ENCODE measurements at places on chromosomes 11 and 22.
A peak's percentile ranks its signal among the peaks of the same experiment; 100 is the strongest.

DNA sequence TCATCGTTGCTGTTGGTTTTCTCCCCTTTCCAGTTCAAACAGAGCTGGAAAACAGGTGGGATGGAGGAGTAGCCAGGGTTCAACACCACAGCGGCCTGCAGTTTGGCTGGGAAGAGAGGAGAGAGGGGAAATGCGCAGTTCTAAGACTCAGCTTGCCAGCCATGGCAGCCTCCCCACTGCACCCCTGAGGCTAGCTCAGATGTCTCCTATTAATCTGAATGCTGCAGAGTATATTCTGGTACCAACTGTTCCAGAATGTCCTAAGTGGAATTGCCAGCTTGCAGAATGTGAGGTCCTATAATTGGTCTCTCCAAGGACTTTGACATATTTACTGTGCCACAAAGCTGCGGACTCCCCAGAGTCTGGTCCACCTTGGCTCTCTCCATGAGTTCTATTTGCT lies 32.0 kb downstream of the NEFH start:
- no peak for DNase-seq

DNA sequence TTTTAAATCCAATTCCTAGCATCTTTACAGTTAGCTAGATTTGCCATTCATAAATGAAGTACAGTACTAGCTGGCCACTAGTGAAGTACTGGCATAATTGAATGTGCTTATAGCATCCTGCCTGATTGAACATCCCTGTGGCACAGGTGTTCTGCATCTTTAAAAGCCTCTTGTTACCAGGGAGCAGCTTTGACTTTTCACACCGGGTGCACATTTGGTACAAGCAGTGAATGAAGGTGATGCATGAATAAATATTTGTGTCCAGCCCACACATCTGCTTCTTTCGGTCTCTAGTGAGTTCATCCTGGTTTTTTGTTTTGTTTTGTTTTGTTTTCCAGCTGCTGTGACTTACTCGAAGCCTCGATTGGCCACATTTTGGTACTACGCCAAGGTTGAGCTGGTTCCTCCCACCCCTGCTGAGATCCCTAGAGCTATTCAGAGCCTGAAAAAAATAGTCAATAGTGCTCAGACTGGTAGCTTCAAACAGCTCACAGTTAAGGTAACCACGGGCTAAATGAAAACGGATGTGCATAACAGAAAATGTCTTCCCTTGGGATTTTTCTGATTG lies 5.3 kb downstream of the ATP5MG start:
- peak; percentile 3 for DNase-seq

- DNase-seq, result no peak
These were observed 11.2 kb upstream of the SEC14L4 start for GRCh38 chr22:30516731-30517130.

DNA sequence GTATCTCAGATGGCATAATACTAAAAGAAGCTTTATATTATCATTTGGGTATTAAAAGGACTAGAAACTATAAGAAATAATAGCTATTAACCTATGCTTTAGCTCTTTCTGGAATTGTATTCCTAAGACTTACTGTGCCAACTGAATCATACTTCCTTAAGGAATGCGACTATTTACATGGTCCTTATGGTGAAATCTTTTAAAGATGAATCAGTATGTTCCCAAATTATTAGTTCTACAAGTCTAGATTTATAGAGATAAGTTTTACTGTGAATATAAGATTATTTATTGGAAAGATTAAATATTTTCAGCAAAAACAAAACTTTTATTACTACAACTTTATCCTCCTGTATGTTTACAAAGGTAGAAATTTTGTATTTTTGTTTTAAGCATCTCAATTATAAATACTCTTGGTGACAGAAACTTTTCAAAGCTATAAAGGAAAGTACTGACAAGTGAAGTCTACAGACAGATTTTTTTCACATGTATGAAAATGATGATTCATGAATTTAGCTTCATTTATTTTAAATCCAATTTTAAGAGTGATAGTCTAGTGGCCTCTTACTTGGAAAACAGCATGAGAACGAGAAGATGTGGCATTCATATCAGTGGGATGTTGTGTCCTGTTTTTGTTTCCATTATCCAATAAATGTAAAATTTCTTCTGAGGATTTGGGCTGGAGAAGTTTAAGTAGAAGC lies 17.8 kb downstream of the KIF18A start:
- no peak for DNase-seq

- DNase-seq, result no peak
These were observed 319.7 kb downstream of the CTTN start for GRCh38 chr11:70717936-70718595.

GRCh38 chr11:65432100-65432650 lies 9.6 kb downstream of the NEAT1 start:
- no peak for DNase-seq

DNA sequence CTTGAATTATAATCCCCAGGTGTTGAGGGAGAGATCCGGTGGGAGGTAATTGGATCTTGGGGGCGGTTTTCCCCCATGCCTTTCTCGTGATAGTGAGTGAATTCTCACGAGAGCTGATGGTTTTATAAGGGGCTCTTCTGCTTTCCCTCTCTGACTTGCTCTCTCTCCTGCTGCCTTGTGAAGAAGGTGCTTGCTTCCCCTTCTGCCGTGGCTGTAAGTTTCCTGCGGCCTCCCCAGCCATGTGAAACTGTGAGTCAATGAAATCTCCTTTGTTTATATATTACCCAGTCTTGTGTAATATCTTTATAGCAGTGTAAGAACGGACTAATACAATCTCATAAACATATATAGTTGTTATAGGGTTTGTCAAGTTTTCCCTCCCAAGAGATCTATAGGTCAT lies 32.8 kb downstream of the KCNE3 start:
- no peak for DNase-seq

GRCh38 chr11:2342981-2343380 lies 34.1 kb upstream of the CD81 start:
- DNase-seq, result no peak

GRCh38 chr11:104946907-104947306 lies 21.5 kb downstream of the CASP4 start:
- DNase-seq, result no peak

- DNase-seq, result no peak
These were observed 29.6 kb downstream of the CTSC start for GRCh38 chr11:88307749-88308425.

- DNase-seq, result no peak
These were observed 63.2 kb downstream of the SGSM3 start for GRCh38 chr22:40433416-40434090.

DNA sequence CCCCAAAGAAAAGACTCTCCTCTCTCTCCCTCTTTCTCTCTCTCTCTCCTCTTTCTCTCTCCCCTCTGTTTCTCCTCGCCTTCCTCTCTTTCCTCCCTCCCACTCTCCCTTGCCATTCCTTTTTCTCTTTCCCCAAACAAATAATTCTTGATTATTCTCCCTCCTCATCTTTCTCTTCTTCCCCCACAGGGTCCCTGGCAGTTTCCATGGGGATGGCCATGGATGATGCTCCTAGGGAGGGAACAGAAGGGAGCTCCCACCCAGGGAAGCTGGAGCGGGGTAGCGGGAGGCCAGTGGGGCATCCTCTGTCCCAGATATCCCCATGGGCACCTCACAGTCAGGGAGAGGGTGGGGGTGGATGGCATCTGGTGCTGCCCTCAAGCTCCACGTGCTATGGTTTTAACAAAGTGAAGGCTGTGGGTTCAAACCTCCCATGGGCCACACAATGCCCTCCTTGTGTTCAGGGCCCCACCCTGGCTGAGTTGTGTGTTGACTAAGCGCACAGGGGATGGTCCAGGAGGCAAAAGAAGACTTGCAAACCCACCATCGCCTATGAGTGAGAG lies 266.4 kb downstream of the BUD13 start:
- DNase-seq, result no peak

DNA sequence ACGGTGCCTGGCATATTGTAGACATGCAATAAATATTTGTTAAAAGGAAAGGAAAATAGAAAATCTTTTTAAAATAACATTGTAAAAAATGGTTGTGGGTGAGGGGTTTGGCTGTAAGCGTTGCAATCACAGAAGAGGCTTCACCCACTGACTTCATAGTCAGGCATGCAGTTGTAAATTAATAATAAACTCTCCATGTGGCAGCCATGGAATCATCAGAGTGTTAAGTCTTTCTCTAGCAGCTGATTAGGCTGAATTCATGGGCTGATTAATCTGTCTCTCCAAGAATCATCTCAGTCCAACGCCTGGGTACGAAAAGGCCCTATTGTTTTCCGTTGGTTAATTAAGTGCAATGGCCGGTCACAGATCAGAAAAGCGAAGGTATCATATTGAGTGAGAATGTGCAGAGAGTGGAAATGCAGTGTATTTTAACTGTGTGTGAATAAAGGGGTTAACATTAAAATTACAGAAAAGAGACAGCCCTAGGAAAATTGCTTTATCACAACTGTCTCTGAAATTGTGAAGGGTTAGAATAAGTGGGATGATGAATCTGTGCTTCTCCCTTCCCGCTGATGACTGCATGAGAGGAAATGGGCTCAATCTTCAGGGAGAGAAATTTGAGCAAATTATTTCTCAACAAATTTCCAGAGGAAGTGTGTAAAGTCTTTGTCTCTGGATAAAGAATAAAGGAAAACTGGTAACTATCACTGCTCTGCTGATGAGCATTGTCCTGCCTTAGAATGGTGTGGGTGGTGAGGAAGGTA lies 269.0 kb downstream of the FAM76B start:
- DNase-seq, result no peak

DNA sequence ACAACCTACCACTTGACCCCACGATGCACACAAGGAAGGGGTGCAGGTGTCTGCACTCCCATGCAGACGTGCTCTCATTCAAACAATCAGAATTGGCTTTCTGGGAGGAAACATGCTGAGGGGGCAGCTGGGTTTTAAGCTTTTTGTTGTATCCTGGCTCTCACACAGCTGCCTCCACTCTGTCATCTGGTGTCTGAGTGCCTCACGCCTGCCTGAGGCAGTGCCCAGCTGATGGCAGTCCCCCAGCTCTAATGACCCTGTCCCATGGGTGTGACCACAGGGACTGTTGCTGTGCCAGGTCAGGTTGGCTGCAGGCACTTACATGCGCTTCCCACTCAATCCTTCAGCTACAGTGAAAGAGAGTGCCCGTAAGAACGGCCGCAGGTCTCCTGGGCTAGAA lies 53.7 kb downstream of the ARFGAP3 start:
- no peak for DNase-seq

DNA sequence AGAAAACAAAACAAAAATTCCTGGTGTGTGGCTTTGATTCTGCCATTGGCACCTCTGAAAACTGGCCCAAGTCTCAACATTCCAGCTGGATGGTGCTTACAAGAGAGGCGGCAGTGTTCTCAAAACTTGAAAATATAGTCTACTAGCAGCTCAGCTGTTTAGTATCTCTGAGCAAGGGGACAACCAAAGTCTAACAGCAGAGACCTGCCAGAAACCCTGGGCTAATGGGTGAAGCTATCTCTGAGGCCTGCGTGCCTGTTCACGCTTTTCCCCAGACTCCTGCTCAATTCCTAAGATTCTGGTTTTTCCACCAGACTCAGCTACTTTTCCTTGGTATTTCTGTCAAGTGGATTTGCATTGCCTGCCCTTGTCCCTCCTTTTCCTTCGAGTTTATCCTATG lies 17.9 kb downstream of the TMEM218 start:
- DNase-seq, result no peak

DNA sequence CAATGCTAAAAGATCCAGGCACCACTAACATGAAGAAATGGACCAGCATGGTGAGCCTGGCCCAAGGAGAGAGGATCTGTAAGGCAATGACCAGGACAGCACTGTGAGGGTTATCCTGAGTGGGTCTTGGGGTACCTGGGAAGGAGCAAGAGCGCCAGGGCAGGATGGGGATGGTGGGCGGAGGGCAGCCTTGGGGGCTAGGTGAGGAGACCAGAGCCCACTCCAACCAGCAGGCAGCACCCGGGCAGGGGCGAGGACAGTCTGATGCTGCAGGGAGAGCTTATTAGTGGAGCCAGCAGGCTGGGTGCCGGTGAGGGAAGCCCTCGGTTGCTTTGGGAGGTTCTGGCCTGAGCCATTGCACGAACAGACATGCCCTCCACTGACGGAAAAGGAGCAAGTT lies 10.7 kb upstream of the NAP1L4 start:
- DNase-seq, result no peak

DNA sequence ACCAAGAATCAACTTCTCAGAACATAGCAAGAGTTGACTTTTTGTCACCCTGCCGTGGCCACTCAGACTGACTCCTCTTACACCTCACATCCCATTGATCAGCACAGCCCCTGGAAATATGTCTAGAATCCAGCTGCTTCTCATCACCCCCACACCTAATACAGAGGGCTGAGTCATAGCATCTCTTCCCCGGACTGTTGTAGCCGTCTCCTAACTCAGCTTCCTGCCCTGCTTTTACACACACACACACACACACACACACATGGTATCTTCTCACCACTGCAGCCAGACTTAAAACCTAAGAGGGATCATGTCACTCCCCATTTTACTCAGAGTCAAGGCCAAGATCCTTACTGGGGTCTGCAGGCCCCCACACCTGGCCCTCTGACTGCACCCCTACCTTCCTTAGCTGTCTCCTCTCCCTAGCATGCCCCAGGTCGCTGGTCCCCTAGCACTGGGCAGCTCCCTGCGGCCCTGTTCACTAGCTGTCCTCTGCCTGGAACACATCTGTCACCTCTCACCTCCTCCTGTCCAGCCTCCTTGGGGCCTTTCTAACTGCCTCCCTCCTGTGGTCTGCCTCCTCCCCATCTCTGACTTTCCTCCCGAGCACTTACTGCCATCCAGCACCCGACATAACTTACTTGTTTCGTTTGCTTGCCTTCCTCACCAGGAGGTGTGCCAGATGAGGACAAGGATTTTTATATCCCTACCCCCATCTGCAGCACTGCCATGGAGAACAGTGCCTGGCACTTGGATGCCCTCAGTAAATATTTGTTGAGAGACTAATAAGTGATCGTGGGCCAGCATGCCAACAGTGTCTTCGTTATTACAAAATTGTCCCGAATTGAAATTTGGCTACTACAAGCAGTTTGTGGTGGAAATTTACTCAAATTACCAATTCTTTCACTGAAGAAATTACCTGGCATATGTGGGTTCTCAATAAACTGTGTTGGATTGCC lies 61.9 kb downstream of the BMAL1 start:
- DNase-seq, result no peak

DNA sequence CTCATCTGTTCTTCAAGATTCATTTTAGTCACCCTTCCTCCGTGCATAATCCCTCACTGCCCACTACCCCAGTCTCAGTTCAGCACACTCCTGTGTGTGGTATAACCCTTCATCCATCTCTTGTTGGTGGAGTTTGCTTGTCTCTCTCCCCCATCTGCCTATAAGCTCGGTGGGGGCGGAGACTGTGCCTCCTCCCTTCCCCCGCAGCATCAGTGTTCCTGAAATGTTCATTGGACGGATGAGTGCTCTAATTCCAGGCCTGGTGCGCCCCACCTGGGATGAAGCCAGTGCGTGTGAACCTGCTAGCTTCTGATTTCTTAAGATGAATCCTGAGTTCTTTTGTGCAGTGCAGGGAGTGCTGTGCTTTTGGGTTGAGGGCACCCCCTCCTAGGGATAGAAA lies 100.0 kb downstream of the GRIK4 start:
- no peak for DNase-seq

- DNase-seq, result no peak
These were observed 6.2 kb upstream of the SYT8 start for GRCh38 chr11:1828542-1828941.
